ENCODE measurements at places on chromosomes 3 and 15. TPM values are rescaled to one million over a fixed set of nuclear protein-coding genes. Genes with fewer than 3 reads are reported as not detected.

The PEX11A gene
- 10.0 TPM for total RNA-seq

The COL6A5 gene
- 0.11 TPM for total RNA-seq

The KLF15 gene
- 12.8 TPM for total RNA-seq

- DNase-seq = no peak
Measured at GRCh38 chr3:113275929-113276750, 64.8 kb downstream of the BOC start.

The SH2D7 gene
- total RNA-seq = not detected

The LHFPL4 gene
- 0.83 TPM for total RNA-seq

DNA sequence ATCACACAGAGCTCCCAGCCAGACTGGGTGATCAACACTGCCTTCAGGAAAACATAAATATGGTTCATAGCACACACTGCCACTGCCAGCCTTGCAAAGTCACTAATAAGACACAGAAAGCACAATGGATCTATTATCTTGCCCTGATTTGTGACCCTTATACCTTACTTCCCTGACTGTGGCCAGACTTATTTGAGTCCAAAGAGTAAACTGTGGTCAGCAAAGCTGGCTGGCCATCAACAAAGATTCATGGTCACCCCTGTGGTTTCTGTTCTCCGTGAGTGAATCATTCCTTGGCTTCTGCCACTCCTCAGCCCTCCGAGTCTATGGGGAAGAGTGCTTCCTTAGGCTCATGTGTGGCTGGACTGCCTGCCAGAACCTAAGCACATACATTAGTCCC is 437.7 kb downstream of the RAP2B start:
- DNase-seq = peak; percentile 16

The SST gene
- 2.4 TPM for total RNA-seq

DNA sequence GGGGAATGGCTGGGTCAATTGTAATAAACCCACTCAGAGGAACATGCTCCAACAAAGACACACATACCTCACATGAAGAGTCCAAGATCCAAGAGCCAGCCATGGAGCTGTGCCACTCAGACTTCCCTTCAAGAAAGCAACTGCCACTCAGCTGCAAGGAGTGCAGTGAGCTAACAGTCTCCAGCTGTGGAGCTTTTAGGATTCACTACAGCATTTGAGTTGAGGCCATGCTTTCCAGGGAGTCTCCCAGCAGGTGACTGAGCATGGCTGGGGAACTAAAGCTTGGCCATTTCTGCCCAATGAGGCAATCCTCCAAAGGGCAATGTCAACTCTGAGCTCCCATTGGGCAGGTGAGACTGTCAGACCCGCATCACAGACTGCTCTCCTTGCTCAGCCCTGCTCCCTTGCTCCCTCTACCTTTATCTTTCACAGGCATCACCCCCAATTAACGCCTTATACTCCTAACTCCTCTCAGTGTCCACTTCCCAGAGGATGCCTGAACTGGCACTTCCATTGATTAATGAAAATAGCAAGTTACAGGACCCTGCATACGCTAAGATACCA is 165.3 kb upstream of the CTNNB1 start:
- DNase-seq = no peak

- no peak for DNase-seq
Measured at GRCh38 chr3:50442945-50443579, 60.4 kb downstream of the CACNA2D2 start.

DNA sequence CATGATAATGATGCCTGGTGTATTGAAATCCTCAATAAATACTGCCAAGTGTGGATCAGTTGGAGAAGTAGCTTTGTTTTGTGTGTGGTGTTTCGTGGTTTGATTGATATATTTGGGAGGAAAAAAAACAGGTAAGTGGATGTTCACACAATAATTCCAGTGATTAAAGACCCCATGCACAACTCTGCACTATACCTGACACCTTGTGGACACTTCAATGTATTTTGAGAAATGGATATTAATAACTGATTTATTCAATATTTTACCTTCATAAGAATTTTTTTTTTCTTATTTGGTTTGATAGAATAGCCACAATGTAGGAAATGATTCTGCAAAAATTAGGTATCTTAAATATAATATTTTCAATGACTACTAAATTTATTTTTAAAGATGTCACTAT is 62.4 kb upstream of the PYDC2 start:
- DNase-seq = no peak

The SPESP1 gene
- 4.9 TPM for total RNA-seq

The ABI3BP gene
- total RNA-seq = 50.3 TPM

GRCh38 chr3:28265641-28266040 is 24.2 kb downstream of the CMC1 start:
- DNase-seq = no peak

- DNase-seq = no peak
Measured at GRCh38 chr3:162492446-162493081, 996.0 kb downstream of the OTOL1 start.

DNA sequence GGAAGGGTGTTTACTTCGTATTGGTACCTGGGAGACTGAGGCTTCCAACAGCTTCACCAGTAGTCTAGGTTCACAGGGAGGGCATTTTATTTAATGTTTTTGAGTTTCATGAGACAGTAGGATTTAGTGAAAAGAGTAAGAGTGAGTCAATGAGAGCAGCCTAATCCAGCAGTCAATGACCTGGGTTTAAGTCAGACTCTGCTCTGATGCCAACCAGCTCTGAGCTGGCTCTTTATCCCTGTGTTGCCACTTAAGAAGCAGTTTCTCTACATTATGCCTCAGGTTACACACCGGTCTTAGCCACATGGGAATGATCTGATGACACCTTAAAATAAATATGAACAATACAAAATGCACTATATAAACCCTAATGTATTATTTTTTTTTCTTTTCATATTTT is 59.4 kb upstream of the KCNMB2 start:
- DNase-seq = no peak

DNA sequence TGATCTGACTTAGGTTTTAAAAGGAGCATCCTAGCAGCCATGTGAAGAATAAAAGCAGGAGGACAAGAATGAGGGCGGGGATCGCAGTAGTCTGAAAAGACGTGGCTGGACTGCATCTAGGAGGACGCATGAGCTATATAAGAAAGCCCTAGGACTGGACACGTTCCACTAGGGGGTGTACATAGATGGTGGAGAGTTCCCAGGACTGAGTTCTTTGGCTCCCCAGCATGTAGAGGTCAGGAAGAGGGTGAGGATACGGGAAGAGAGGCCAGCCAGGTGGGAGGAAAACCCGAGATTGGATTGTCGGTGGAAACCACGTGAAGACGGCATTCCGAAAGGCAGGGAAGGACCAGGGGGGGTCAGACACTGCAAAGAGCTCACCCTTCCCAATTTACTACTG is 64.2 kb upstream of the CFAP161 start:
- DNase-seq = no peak

- no peak for DNase-seq
Measured at GRCh38 chr15:60162968-60163355, 158.9 kb downstream of the FOXB1 start.

GRCh38 chr3:37125195-37126073 is 48.9 kb downstream of the LRRFIP2 start:
- no peak for DNase-seq

The PRKCD gene
- total RNA-seq = 156 TPM

GRCh38 chr15:40844696-40845030 is 815 bp downstream of the SPINT1 start:
- DNase-seq = no peak

DNA sequence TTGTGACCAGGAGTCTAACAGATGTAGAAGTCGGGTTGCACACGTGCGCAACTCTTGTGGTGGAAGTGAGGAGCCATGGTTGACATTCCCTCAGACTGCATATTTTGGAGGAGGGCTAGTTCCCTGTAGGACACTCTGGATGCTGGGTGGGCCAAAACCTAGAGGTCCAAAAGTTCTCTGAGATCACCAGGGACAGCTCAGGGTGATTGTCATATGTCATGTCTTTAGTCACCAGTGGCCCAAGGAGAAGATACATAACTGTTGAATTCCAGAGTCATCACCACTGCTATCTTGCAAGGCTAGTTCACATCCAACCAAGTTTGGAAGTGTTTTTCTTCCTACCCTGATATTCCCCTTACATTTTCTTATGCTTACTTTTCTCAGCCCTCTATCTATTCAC is 95.2 kb upstream of the C3orf80 start:
- DNase-seq = no peak

DNA sequence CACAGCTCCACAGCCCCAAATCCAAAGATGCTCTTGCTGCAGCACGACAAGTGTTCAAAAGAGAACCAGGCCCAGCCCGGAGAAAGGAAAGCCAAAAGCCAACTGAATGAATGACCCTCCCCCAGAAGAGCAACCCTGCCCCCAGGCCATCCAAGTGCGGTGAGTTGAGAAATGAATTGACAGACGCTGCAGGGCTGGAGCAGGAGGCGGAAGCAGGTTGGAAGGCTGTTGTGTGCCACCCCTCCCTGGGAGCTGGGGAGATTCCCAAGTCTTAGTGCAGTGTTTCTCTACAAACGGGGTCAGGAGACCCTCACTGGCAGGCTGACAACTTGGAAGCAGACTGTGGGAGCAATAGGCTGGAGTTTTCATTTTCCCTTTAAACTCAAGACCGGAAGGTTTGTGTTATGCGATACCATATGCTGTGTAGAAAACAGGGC is 3.5 kb upstream of the SPTBN5 start:
- DNase-seq = no peak
